ENCODE measurements at places on chromosomes 5 and 9. TPM values are rescaled to one million over a fixed set of nuclear protein-coding genes. Genes with fewer than 3 reads are reported as not detected.

GRCh38 chr5:142800776-142801494 is 30.8 kb downstream of the ARHGAP26 start:
- DNase-seq: no peak

DNA sequence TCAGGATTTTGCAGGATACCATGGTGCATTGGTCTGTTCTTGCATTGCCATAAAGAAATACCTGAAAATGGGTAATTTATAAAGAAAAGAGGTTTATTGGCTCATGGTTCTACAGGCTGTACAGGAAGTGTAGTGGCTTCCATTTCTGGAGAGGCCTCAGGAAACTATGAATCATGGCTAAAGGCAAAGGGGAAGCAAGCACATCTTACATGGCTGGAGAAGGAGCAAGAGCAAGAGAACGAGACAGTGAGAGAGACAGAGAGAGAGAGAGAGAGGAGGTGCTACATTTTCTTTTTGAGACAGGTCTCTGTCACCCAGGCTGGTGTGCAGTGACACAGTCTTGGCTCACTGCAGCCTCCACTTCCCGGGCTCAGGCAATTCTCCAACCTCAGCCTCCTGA is 43.9 kb downstream of the P4HA2 start:
- DNase-seq: no peak

GRCh38 chr5:15286650-15287049 is 213.3 kb upstream of the FBXL7 start:
- no peak for DNase-seq

- no peak for DNase-seq
These were observed 93.6 kb downstream of the PAX5 start for GRCh38 chr9:36940500-36940853.

DNA sequence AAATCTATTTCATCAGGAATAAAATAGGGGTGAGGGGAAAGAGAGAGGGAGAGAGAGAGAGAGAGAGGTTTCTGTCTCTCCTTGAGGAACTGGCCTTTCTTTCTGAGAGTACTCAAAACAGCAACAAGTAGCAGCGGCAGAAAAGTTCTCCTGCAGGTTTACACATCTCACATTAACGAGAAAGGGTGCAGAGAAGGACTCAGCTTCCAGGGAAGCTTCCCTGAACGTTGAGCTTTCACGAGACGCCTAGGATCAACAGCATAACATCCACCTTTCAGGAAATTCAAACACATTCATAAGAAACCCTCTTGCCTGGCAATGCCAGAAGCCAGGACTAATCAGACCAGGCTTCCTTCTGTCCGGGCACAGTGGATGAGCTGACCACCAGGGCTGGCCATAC is 162.9 kb downstream of the ZDHHC21 start:
- no peak for DNase-seq

DNA sequence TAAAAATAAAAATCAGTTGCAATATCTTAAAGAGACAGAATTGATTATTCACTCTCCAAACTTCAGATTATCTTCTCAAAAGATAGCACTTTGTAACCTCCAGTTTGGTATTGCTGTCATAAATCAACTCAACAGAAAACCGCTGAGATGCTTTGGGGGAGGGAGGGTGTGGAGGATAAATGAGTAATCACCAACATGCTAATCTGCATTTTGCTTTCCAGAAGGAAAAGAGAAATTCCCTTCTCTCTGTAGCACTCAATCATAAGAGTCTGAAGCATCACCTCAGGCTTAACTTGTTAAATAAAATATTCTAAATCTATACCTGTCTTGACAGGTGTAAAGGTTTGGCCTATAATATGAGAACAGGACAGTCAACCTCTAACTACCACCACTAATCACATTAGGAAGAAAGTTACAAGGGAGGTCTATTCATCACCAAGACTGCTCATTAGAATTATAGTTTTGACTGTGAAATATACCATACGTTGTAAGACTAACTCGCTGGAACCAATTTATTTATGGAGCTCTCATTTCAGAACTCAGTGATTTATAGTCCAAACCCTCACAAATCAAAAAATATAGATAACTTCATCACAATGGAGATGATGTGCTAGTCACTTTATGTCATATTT is 89.0 kb downstream of the PIK3R1 start:
- DNase-seq: no peak

The GABRA1 gene
- not detected for total RNA-seq

The DPYSL3 gene
- total RNA-seq: 42.4 TPM

The C6 gene
- total RNA-seq: not detected

The PCDHA5 gene
- not detected for total RNA-seq

Data from kidney epithelial cell (primary cell).